ENCODE measurements at places on chromosomes 3 and 15.

DNA sequence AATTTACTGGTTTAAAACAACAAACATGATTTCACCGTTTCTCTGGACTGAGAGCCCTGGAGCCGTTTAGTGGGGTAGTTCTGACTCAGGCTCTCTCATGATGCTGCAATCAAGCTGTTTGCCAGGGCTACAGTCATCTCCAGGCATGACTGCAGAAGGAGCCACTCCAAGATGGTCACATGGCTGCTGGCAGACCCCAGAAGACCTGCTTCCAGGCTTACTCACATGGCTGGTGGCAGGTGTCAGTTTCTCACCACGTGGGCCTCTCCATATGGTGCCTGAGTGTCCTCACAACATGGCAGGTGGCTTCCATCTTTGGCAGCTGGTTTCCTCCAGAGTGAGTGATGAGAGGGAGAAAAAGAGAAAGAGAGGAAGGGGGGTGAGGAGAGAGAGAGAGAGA is 378.3 kb upstream of the RGMA start:
- no peak for DNase-seq

DNA sequence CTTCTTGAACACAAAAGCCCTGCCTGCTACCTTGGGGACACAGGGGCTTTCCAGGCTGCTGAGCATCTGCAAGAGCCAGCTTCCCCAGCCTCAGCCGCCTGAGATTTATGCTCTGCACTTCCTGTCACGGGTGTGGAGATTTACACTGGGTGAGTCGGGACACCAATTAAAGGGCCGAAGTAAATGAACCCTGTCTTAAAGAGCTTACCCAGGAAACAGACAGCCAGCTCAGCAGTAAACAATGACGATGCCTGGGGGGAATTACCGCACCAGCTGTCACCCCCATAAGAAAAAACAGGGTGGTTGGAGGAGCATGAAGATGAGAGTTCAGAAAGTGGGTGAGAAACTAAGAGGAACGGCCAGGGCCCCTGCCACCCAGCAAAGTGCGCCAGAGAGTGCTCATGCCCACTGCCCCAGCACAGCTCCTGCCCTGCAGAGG is 37.5 kb upstream of the IQSEC1 start:
- no peak for DNase-seq

GRCh38 chr3:33629219-33629618 is 88.8 kb downstream of the CLASP2 start:
- DNase-seq = no peak

DNA sequence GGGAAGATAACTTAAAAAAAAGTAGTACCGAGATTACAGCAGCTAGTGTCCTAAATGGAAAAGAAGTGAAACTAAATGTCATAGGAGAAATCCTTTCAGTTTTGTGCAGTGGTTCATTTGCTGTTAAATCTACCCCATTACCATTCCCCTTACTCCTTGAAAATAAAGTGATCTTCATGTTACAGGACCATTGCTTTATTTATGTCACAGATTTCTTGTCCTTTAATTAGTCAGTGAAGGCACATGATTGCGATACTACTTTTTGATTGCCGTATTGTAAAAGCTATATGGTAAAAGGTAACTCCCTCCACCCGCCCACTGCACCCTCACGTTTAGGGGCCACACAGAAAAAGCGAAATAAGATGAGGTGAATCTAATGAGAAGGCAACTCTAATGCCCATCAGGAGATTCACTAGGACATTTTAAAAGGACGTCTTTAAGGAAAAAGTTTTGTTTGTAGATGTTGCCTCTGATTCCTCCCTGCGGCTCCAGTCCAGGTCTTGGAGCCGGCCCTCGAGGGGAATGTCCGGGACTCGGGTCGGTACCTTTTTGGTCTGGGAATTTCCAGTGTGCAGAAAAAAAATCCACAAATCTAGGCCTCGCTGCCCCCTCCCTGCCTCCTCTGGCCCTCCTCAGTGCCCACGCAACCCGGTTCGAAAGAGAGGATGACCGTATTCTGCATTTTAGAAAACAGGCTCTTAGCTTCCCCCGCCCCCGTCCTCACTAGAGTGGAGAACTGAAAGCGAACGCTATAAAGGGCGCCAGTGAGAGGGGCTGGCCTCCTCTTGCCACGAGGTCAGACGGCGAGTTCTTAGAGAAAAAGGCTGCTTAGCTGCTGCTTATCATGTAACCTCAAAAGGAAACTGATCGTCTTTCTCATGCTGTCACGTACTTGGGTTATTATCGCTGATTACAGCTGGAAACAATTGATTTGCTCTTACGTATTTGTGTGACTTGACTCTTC is 21.8 kb upstream of the NFKBIZ start:
- DNase-seq = no peak

- no peak for DNase-seq
Observed at GRCh38 chr3:189911001-189911400, 209.7 kb downstream of the P3H2 start.
